Neuronal stem cell (in vitro differentiated cells): ENCODE measurements at places on chromosomes 11 and 22.

- no peak overlapping the region for H3K4me3 ChIP-seq
- H3K4me1 ChIP-seq, result peaks cover 8% of the 10 kb centered on the region
- H3K36me3 ChIP-seq, result no peaks in the 10 kb centered on the region
- no peak for DNase-seq
Measured at GRCh38 chr11:119764108-119764868, 35.3 kb upstream of the NECTIN1 start.

DNA sequence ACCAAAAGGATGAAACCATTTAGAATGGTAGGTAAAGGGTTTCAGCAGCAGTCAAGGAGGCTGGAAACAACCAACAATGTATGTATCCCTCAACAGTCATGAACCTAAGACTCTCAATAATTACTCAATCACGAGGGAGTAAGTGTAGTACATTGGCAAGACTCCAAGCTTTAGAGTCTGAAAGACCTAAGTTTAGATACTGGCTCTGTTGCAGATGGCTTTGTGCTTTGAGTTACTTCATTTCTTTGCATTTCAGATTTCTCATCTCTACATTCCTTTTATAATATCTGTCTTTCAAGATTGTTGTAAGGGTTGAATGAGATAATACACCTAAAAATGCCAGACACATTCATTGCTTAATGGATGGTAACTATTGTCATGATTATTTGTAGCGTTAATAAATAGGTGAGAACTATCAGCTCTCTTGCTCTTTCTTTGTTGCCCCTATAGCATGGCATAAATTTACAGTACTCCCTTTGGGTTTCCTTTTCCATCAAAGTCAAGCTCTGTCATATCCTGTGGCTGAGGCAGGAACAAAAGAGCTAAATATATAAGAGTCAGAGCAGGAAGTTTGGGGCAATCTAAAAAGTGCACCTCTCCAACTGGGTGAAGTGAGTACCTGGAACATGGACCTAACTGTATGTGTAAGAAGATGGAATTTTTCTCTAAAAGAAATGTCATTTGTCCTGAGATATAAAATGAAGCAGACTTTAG lies 228.2 kb upstream of the ZC3H12C start:
- H3K27ac ChIP-seq, result no peak overlapping the region
- no peaks in the 10 kb centered on the region for H3K4me1 ChIP-seq
- no peak overlapping the region for H3K4me3 ChIP-seq
- no peaks in the 10 kb centered on the region for H3K27me3 ChIP-seq

DNA sequence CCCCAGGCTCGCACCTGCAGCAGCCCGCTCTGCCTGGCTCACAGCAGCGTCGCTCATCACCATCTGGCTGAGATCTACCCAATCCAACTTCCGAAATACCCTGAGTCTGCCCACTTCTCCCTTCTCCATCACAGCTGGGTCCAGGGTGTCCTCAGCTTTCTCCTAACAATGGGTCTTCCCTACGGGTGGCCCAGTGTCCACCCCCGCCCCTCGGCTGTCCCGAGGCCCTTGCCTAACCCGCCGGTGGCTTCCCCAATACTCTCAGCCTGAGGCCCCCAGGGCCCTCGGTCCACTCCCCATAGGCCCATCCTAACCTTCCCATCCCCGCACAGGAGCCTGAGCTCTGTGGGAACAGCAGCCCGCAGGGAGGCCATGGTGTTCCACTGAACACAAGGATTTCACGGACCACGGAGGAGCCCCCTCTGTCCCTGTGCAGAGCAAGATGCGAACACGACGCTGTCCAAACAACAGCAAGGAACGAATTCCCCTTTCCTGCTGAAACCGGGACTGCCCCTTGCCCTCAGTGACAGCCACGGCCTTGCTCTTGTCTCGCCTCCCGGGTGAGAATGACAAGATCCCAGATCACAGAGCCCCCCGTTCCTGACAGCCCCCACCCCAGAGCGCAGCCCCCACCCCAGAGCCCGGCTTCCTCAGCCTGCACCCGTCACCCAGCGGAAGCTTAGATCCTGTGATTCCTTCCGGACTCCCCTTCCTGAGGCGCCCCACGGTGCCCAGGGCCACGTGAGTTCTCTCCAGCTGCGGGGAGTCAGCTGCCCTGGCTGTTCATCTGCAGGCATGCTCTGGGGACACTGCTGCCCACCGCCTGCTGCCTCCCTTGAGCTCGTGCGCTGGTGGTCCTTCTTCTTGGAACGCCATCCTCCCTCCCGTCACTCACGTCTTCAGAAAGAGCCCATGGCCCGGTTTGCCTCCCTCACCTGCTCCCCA lies 48.8 kb upstream of the CARS1 start:
- no peaks in the 10 kb centered on the region for H3K27me3 ChIP-seq
- H3K4me1 ChIP-seq, result no peaks in the 10 kb centered on the region
- H3K4me3 ChIP-seq, result no peak overlapping the region
- H3K36me3 ChIP-seq, result peaks cover 11% of the 10 kb centered on the region
- no peak for DNase-seq

DNA sequence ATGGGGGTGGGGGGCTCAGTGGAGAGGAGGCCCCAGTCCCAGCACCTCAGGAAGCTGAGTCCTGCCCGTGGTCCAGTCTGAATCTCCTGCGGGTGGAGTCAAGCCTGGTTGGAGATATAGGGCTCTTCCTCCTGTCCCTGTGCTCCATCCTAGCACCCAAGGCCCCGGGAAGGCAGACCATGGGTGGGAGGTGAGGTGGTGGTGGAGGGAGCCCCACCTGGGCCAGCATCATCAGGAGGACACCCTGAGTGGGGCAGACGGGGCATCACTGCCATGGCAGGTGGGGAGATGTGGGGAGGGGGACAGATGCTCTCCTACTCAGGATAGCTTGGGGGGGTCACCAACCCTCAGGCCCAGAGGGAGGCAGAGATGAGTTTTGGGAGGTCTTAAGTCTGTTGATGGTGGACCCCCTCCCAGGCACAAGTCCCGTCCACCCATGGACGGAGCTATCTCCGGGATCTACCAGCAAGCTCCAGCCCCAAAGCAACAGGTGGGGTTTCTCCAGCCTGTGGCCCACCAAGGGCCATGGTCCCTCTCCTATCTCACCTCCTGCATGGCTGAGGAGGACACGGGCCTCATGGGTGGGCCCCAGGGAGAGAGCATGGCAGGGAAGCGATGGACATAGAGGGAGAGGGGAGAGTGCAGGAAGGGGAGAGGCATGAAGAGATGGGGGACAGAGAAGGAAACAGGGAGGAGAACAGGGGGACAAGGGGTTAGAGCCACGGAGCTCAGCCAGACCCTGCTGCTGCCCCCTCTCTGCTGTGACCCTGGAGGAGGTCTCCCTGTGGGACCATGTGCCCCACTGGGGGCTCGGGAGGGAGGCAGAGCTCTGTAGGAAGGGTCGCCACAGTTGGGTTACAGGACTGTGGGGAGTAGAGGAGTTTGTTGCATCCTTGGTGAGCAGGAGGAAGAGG lies 1.3 kb downstream of the MRGPRE start:
- no peak overlapping the region for H3K27ac ChIP-seq
- no peaks in the 10 kb centered on the region for H3K36me3 ChIP-seq
- DNase-seq, result no peak
- H3K27me3 ChIP-seq, result no peaks in the 10 kb centered on the region

DNA sequence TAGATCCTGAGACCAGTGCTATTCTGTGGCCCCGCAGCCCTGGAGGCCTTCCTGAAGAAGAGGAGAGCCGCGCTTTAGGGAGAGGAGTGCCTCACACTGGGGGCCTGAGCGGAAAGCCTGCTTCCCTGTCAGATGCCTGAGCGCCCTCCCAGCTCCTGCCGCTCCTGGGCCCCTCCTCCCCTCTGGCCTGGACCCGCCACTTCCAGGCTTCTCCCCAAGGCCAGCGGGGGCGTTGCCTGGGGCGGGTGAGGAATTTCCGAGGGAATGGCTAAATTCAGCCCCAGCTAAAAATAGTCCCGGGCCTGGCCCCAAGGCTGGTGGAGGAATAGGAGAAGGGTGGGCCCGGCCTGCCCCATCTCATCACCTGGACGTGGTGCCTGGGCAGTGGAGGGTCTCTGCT lies 15.4 kb downstream of the ARHGEF17 start:
- peaks cover 50% of the 10 kb centered on the region for H3K36me3 ChIP-seq
- peak overlapping the region; percentile 62 for H3K27ac ChIP-seq
- H3K4me1 ChIP-seq, result peaks cover 50% of the 10 kb centered on the region

GRCh38 chr11:128282053-128282452 lies 305.3 kb downstream of the ETS1 start:
- no peaks in the 10 kb centered on the region for H3K4me1 ChIP-seq
- no peaks in the 10 kb centered on the region for H3K27me3 ChIP-seq
- H3K27ac ChIP-seq, result no peak overlapping the region
- no peak overlapping the region for H3K4me3 ChIP-seq
- DNase-seq, result no peak

DNA sequence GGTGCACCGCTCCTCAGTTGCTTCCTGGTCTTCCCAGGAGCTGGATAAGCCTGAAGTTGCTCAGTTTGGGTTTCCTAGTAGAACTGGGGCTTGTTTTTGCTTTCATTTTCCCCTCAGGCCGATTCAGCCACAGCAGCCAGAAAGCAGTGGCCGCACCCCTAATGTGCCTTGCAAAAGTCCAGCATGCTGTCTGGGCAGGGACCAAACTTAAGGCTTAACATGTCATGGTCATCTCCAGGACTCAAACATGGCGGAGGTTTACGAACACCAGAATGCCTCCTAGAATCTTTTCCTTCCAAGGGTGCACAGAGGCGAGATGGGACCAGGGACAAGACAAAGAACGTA lies 2.5 kb downstream of the GNG3 start:
- H3K27me3 ChIP-seq, result no peaks in the 10 kb centered on the region
- H3K27ac ChIP-seq, result peak overlapping the region; percentile 85
- H3K4me3 ChIP-seq, result peak overlapping the region; percentile 19
- H3K36me3 ChIP-seq, result peaks cover 66% of the 10 kb centered on the region
- DNase-seq, result no peak
- H3K4me1 ChIP-seq, result peaks cover 31% of the 10 kb centered on the region

DNA sequence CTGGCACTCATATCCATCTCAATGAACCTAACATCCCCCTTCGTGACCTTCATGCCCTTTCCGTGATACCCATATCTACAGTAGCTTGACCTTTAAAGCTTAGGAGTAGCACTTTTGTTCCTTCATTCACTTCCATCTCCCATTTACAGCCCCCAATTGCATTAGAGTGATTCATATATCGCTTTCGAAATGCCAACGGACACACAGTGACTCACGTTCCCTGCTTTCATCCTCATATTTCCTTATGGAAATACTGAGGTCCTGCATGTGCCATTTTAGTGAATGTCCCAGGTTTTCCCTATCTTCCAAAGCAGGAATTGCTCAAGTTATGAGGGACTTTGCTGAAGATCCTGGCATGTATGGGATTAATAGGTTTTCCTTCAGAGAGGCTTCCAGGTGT lies 44.3 kb upstream of the CEP126 start:
- H3K4me1 ChIP-seq, result no peaks in the 10 kb centered on the region
- H3K36me3 ChIP-seq, result no peaks in the 10 kb centered on the region
- no peak overlapping the region for H3K4me3 ChIP-seq

GRCh38 chr11:16825968-16826367 lies 87.5 kb downstream of the C11orf58 start:
- peaks cover 23% of the 10 kb centered on the region for H3K4me1 ChIP-seq
- DNase-seq, result no peak
- H3K36me3 ChIP-seq, result peaks cover 5% of the 10 kb centered on the region
- no peaks in the 10 kb centered on the region for H3K27me3 ChIP-seq
- peak overlapping the region; percentile 45 for H3K27ac ChIP-seq

- H3K4me3 ChIP-seq, result no peak overlapping the region
- H3K27ac ChIP-seq, result no peak overlapping the region
- H3K36me3 ChIP-seq, result no peaks in the 10 kb centered on the region
- peaks cover 7% of the 10 kb centered on the region for H3K4me1 ChIP-seq
- DNase-seq, result no peak
Measured at GRCh38 chr22:19822301-19823117, 32.2 kb downstream of the GNB1L start.

DNA sequence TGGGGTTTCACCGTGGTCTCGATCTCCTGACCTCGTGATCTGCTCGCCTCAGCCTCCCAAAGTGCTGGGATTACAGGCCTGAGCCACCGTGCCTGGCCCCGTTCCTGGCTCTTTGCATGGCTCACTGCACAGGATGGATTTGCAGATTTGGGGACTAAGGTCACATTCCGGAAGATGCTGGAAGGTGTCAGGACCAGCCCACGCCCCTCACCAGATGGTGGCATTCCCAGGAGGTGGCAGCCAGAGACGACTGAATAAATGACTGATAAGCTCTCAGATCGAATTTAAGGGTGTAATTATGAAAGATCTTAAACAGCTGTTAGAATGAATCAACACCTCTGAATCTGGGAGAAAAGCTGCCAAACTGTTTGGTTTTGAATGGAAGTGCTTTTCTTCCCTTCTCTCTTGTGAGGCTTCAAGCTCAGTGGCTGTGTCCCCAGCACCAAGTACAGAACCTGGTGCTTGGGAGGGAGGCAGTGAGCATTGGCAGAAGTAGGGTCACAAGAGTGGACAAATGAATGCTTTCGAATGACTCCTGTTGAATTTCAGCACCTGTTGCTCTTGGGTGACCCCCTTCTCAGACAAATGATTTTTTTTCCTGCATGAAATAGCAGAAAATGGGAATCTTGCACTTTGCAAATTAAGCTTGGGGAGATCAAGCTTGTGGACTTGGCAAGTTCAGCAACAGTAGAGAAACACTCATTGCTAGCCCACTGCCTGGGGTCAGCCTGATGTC lies 69.6 kb downstream of the KIAA1671 start:
- no peak overlapping the region for H3K27ac ChIP-seq
- no peaks in the 10 kb centered on the region for H3K27me3 ChIP-seq
- no peaks in the 10 kb centered on the region for H3K36me3 ChIP-seq
- H3K4me3 ChIP-seq, result no peak overlapping the region
- H3K4me1 ChIP-seq, result peaks cover 9% of the 10 kb centered on the region

DNA sequence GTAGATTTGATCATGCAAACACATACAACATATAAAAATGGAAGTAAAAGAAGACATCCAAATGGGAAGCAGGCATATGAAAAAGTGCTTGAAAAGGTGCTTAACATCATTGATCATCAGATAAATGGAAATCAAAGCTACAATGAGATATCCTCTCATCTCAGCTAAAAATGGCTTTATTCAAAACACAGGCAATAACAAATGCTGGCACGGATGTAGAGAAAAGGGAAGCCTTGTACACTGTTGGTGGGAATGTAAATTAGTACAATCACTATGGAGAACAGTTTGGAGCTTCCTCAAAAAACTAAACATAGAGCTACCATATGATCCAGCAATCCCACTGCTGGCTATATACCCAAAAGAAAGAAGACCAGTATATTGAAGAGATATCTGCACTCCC lies 549 bp upstream of the TCN1 start:
- H3K27ac ChIP-seq, result no peak overlapping the region
- DNase-seq, result no peak
- H3K4me3 ChIP-seq, result no peak overlapping the region
- H3K4me1 ChIP-seq, result no peaks in the 10 kb centered on the region
- no peaks in the 10 kb centered on the region for H3K36me3 ChIP-seq
- H3K27me3 ChIP-seq, result no peaks in the 10 kb centered on the region

GRCh38 chr11:111788051-111788450 lies 21.9 kb upstream of the PPP2R1B start:
- peaks cover 33% of the 10 kb centered on the region for H3K36me3 ChIP-seq
- no peak overlapping the region for H3K27ac ChIP-seq
- no peaks in the 10 kb centered on the region for H3K27me3 ChIP-seq
- DNase-seq, result no peak
- no peaks in the 10 kb centered on the region for H3K4me1 ChIP-seq
